ENCODE measurements at places on chromosomes 16 and 17. TPM values are rescaled to one million over a fixed set of nuclear protein-coding genes. Genes with fewer than 3 reads are reported as not detected.

Gene TPSG1
- total RNA-seq: 1.8 TPM

Gene NDUFAB1
- total RNA-seq: 75.1 TPM

Gene CCL5
- total RNA-seq: 3.5 TPM

DNA sequence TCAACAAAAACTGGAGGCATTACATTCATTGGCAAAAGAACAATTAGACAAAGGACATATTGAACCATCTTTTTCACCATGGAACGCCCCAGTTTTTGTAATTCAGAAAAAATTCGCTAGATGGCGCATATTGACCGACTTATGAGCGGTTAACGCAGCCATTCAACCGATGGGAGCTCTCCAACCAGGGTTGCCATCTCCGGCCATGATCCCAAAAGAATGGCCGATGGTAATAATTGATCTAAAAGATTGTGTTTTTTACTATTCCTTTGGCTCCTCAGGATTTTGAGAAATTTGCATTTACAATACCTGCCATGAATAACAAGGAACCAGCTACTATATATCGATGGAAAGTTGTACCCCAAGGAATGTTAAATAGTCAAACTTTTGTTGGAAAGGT, 21.4 kb downstream of the ALOX15B start:
- no peak for DNase-seq

DNA sequence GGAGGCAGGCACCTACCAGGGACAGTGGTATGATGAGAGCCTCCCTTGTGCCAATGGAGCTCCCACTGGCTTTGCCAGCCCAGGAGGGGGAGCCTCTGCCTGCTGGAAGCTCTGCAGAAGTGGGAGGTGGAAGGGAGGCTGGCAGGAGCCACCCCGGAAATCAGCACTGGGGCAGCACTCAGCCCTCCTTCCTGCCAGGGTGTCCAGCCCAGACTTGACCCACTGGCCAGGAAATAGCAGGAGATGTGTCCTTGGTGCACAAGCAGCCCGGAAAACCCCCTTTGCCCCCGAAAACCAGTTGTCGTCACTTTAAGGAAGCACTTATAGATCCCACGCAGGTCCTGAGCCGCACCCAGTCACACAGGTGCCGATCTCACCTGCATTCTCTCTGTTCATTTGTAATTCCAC, 49.3 kb upstream of the CACNG4 start:
- peak; percentile 59 for DNase-seq

DNA sequence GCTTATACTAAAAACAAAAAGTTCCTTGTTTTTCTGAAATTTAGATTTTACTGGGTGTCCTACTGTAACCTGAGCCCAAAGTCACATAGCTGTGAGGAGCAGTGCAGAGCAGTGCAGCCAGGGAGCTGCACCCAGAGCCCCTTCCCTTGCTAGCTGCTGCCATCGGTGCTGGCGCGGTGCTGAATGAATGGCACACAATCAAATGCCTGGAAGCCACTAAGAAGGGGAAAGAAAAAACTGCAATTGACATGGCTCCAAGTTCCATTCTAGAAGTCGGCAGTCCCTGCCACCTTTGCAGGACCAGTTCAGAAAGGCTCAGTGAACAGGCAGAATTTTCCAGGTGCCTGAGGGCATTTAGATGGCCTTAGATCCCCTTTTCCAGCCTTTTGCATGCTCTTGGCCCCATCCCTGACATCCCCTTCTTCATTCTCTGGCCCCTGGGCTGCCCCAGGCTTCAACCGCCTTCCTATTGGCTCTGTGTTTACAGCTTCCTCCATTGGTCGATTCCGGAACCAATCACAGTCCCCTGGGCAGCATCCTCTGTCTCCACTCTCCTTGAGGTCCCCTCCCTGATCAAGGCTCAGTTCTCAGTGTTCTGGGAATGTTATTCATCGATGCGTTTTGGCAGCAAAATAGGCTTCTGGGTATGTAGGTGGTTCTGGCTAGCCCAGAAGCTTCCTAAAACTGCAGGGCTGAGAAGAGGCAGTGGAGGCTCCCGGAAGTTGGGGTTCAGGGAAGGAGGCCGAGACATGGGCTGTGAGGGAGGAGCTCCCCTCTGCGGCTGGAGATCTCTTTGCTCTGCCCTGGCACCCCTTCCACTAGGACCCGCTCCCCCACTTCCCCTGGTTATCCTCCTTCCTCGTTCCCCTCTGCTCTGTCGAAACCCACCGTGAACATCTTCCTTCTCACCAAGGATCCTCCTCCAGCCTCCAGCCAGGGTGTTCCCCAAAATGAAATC, 37.9 kb downstream of the ATP2C2 start:
- no peak for DNase-seq

- DNase-seq: no peak
Measured at GRCh38 chr16:15950869-15951268, 1.5 kb downstream of the ABCC1 start.

All from breast epithelium (tissue), 4 donors.